Fibroblast of skin of abdomen (primary cell): ENCODE measurements at places on chromosomes 3 and 15.

DNA sequence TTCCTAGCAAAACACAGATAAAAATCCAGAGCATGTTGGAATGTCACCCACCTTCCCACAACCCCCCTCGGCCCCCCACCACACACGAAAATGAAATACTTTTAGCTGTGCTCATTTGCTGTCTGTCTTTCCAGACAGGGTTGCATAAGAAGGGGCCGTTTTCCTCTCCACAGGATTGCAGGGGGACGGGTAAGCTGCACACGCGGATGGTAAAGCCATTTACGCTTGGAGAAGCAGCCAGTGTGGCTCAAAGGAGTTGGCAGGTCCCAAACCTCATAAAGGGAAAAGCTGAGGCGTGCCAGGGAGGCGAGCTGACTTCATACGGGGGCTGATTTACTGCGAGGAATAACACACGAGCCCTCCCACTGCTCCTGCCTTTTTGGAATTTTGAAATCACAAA lies 47.4 kb upstream of the ITGA11 start:
- peak; percentile 99 for DNase-seq

GRCh38 chr3:188246905-188247304 lies 92.9 kb downstream of the LPP start:
- no peak for DNase-seq

- peak; percentile 86 for DNase-seq
Measured at GRCh38 chr15:42736793-42737528, at the start of gene CDAN1. TSS of gene CDAN1 (minus strand) at chr15:42737128. CDS start at chr15:42737102, 26 bp downstream.

GRCh38 chr15:54836052-54836795 lies 360.5 kb downstream of the RSL24D1 start:
- no peak for DNase-seq

GRCh38 chr3:124275412-124275811 lies 283.5 kb upstream of the ROPN1 start:
- DNase-seq: no peak

- no peak for DNase-seq
Measured at GRCh38 chr3:118949113-118949760, 85.4 kb downstream of the IGSF11 start.

- peak; percentile 39 for DNase-seq
Measured at GRCh38 chr15:99197856-99198255, 51.5 kb downstream of the TTC23 start.
